Aorta (tissue), 5 donors: ENCODE measurements at places on chromosomes 2 and 18. TPM values are rescaled to one million over a fixed set of nuclear protein-coding genes. Genes with fewer than 3 reads are reported as not detected.

DNA sequence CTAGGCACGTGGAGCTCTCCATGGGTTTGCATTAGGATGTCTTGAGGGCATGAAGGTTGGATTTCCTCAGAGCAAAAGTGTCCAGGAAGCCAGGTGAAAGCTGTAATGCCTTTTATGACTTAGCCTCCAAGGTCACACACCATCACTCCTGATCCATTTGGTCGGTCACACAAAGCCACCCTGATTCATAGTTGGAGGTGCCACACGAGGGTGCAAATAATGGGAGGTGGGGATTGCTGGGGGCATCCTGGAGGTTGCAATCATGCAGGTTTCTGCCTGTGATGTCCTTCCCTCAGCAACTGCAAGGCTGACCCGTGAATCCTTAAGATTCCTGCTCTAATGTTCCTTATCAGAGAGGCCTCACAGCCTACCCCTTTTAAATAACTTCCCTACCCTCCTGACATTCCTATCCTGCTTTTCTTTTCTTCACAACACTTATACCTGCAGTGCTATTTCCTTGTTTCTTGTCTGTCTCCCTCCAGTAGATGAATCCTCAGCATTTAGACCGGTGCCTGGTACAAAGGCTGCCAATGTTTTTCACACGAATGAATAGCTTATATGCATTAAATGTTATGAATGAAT lies 97.1 kb downstream of the LIPG start:
- DNase-seq: no peak

- no peak for DNase-seq
These were observed 10.8 kb downstream of the TMEM182 start for GRCh38 chr2:102772659-102773058.

- DNase-seq: no peak
These were observed 31.0 kb downstream of the DYNAP start for GRCh38 chr18:54622084-54622483.

- DNase-seq: no peak
These were observed 76.1 kb upstream of the CYP1B1 start for GRCh38 chr2:38152035-38152434.

DNA sequence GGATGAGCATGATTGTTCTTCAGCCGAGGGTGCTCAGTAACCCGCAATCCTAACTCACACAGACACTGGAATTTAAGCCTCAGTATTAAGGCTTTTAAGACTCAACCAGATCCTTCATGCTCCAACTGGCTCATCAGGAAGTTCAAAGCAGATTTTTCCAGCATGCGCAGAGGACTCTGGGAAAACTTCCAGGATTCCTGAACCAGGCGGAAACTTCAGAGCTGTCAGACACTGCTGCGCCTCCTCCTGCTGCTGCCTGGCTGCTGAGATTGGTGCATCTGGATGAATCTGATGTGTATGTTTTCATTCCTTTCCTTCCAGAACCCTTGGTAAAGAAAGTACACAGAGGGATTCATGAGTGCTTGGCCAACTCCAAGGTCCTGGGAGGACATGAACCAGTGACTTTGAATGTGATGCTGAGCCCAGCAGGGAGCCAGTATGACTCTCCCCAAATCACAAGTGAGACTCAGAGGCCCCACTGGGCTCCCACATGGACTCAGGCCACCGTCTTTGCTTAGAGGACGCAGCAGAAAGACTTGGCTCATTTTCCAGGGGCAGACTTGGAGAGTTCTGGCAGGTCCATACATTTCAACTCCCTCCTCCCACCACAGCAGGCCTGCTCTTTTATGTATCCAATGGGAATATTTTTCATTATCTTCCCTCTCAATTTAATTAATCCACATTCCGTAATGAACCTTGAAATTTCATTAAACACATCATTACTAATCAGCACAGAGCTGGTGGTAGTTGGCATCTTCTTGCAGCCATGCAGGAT lies 143.5 kb upstream of the HDAC4 start:
- no peak for DNase-seq

DNA sequence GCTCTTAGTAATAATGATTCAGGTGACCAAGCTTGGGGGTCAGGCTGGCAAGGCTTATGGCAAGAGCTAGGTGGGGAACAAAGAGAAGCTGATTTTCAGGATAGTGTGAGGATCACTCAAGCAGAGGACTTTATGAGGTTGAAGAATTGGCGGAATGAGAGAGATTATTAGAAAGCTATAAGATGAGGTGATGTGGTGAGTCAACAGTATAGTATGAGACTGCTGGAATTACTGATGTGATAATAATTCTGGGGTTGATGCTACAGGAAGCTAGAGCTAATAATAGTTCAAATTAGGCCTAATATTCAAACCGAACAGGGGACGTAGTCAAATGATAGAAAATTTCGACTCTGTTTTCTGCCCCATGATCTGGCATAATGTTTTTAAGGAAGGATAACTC lies 2115.3 kb upstream of the PIK3C3 start:
- no peak for DNase-seq

DNA sequence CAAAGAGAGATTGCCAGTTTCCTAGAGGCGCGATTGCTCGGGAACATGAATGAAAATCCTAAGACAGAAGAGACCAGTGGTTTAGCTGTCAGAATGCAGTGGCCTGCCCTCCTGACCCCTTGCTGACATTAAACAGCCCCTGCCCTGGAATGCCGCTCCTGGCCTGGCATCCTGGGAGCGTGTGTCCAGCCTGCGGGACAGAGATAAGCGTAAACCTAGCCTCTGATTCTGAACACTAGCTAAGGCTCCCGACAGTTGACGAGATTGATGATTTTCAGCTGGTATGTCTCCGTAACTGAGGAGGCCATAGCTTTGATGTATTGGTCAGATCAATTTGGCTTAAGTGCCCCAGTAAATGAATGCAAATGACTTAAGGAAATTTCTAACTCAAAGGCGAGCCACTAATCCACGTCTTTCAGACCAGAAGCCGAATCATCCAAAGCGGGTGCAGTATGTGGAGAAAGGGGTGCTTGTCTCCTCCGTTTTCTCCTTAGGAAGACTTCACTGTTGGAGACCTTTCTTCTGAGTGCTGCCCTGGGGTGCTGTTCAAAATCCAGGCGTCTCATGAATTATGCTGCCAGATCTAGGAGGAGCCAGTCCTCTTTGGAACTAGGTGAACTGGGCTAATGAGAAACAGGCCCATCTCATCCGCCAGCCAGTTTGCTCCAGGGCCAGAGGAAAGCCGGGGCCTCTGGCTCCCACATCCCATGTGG lies 142.5 kb upstream of the L3MBTL4 start:
- no peak for DNase-seq

DNA sequence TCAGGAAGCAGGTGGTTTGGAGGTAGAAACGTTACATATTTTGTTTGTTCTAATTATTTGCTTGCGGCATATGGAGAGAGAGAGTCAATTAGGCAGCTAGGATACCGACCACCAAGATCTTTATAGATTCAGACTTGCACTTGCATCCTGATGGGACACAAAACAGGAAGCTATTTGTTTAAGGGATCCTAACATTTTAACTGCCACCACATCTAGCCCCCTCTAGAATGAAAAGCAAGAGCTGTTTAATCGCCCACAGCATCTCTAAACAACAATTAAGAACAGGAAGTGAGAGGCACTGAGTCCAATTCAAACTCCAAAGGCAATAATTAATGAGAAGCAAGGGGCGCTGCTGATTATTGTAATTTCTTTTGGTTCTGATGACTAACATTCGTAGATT lies 182.0 kb upstream of the LINC00305 start:
- no peak for DNase-seq

GRCh38 chr2:11729362-11730212 lies 16.8 kb upstream of the LPIN1 start:
- DNase-seq: no peak

DNA sequence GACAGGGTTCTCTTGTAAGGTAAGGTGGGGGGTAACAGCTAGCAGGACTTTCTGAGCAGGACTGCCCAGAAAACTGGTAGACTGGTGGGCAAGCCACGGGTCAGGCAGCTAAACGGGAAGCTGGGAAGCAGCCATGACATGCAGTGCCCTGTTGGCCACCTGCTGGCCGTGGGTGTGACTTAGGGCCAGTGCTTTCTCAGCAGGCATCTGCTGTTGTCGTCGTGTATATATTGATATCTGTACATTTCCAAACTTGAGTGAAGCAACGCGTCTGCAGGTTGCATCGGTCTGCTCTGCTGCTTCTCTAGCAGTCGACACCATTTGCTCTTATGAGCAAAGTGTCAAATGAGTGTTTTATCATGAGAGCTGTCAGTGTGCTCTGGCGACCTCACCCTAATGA lies 31.0 kb downstream of the COA5 start:
- DNase-seq: no peak

- DNase-seq: peak; percentile 72
These were observed 17.5 kb upstream of the CDC42EP3 start for GRCh38 chr2:37688771-37689468.

GRCh38 chr2:141748616-141749015 lies 382.2 kb downstream of the LRP1B start:
- no peak for DNase-seq

The TTLL4 gene
- 28.8 TPM for polyA plus RNA-seq

The PKP4 gene
- polyA plus RNA-seq: 34.8 TPM
